ENCODE measurements at places on chromosomes 1 and 21.

GRCh38 chr1:224980181-224980580 is 50.7 kb downstream of the DNAH14 start:
- no peak for DNase-seq

DNA sequence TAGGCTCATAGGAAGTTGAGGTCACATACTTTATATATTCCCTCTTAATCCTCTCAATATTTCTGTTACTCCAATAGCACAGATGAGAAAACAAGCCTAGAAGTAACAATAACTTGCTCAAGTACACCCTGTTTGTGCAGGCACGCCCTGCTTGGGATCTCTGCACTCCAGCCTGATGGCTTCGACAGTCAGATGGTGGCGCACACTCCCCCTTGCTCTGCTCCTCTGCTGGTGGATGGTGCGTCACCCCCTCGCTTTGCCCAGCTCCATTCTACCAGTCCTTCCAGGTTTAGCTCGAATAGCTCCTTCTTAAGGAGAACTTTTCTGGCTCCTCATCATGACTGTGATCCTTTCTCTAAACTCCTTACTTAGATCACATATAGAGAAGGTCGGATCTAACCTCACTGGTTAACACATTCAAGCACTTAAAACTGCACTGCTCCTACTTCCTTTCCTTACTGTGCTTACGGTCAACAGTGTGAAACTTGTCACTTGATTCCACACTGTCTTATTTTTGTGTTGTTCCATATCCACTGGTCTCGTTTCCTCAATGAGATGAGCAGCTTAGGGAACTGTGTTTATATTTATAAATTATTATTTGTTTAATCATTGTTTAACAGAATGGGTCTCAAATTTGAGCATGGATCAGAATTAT is 3.0 kb downstream of the TSPAN2 start:
- DNase-seq: no peak

DNA sequence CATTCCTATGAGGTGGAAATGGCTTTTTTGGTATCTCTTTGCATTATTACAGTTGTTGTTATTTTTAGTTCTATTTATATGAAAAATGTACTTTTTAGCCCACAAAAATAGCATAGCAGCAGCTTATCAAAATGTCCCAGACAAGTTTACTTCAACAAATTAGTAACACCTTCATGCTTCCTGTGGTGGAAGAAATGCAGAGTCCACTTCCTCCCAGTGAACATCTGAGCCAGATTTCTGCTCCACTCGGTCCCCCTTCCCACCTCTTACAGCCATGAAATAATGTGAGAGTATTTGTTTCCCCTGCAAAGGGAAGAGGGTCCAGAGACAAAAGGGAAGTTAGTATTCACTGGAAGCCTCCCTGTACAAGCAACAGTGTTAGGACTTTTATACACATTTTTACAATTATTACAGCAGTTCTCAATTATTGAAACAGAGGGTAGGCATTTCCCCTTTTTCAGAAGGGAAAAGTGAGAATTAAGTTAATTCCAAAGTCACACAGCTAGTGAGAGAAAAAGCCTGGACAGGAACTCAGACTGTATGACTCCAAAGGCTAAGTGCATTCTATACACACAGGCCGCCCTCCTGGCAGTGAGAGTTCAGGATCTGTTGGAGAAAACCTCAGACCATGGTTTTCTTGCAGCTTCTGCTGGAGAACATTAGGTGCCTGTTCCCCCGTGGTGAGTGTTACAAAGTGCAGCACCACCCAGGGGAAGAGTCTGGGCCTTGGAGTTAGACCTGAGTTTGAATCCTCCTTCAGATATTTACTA is 126.5 kb downstream of the PBX1 start:
- DNase-seq: no peak

- DNase-seq: no peak
These were observed 26.2 kb upstream of the IL10 start for GRCh38 chr1:206798384-206798996.

GRCh38 chr1:228059634-228060457 is 22.7 kb upstream of the ARF1 start:
- DNase-seq: peak; percentile 45

DNA sequence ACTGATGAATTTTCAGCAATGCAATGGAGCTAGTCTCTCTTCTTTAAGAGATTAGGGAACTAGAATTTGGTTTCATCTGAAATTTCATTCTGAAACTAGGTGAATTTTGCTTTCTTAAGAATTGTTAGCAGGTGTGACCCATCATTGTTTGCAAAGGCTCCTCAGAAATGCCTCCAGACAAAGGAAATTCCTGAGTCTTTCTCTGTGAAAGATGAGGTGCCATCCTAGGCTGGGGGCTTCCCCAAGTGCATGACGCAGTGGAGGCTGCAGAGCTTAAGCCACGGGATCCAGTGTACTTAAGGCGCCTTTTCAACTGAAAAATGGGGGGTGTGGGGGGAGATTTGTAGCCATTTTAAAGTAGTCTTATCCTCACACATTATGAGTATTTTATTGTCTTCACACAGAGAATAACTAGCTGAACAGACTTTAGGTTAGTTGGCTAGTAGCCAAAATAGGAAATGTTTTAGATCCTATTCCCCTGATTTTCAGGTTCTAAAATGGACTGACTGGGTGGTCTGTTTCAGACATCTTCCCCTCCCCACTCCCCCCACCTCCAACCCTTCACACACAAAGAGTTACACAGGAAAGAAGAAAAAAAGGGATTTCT is 202.0 kb downstream of the NFIA start:
- no peak for DNase-seq

- no peak for DNase-seq
These were observed 86.3 kb upstream of the ARTN start for GRCh38 chr1:43847290-43847689.

DNA sequence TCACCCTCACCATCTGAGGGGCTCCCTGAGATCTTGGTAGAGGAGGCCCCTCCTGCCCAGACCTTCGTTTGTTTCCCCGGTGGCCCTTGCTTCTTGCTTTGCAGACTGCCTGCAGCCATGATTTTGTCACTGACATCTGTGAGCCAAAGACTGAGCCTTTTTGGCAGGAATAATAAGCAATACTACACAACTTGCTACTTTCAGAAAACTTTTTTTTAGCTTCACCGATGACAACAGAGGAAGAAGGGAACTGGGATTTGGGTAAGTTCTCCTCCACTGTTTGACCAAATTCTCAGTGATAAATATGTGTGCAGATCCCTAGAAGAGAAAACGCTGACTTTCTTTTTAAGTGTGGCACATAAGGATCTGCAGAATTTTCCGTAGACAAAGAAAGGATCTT is 11.7 kb upstream of the CD101 start:
- no peak for DNase-seq

DNA sequence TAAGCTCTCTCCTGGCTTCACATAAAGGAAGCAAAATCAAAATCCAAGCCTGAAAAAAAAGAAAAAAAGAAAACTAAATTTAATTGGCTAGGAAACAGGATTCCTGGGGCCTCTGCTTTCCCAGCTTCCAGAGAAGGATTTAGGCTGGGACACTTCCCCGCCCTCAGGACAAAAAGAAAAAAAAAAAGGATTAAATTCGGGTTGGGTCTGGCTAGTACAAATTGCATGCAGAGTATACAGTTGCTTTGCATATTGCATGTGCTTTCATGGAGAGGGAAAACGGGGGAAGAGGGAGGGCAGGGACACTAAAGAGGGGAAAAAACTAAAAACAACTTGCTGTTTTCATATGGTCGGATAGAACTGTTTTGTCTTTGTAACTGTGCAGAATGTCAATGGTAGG is 42.7 kb downstream of the OLIG1 start:
- no peak for DNase-seq

- DNase-seq: no peak
These were observed 144.0 kb downstream of the ROR1 start for GRCh38 chr1:63917571-63918417.

DNA sequence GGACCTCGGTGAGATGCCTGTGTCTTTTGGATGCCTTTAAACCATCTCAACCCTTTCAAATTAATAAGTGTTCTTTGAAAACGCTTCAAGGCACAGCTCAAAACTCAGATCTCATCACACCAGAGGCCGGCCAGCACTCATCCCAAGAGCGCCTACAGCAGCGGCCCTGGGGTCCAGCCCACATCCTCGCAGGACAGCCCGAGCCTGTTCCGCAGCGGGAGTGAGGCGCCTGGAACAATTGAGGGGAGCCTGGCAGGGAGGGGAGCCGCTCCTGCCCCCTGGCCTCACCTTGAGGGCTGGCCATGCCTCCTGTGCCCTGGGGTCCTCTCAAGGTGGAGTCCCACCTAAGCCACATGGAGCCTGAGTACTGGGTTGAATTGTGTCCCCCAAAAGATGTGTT is 37.9 kb downstream of the ACOT7 start:
- no peak for DNase-seq

DNA sequence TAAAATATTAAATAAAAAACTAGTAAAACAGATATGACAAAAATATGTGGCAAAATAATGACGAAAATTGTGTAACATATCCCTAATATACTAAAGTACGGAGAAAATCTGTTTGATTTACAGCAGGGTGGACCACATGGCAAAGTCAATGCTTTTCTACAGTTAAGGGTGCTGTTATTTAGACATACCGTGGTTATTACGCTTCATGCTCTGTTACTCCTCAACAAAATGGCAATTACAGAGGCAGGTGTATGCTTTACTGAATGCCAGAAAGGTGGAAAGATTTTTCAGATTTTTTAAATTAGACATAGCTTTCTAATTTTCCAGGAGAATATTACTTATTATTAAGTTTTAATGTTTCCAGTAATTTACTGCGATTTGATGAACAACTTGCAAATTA is 343.9 kb upstream of the DPYD start:
- DNase-seq: no peak

GRCh38 chr1:113133038-113133437 is 60.0 kb downstream of the LRIG2 start:
- DNase-seq: no peak

GRCh38 chr1:6181347-6181770 is 1.2 kb upstream of the CHD5 start:
- no peak for DNase-seq

- DNase-seq: no peak
These were observed 477.2 kb upstream of the CAMK1G start for GRCh38 chr1:209106237-209106741.

GRCh38 chr1:86641318-86641717 is 63.1 kb upstream of the SH3GLB1 start:
- no peak for DNase-seq

DNA sequence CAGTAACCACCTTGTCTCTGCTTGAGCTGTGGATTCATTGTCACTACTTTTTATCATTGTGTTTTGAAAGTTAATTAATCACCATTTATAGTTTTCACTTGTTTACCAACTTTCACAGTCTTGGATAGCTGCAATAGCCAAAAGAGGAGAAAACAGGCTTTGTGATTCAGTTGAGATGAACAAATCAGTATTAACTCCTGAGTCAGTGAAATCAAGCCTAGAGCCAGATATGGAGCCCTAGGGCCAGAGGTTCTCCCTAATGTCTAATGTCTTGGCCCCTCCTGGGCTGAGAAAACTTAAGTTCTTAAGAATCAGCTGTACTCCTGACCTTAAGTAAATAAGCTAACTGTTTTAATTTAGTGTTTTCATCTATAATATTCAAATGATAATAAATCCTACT is 228.8 kb downstream of the DNM3 start:
- no peak for DNase-seq

DNA sequence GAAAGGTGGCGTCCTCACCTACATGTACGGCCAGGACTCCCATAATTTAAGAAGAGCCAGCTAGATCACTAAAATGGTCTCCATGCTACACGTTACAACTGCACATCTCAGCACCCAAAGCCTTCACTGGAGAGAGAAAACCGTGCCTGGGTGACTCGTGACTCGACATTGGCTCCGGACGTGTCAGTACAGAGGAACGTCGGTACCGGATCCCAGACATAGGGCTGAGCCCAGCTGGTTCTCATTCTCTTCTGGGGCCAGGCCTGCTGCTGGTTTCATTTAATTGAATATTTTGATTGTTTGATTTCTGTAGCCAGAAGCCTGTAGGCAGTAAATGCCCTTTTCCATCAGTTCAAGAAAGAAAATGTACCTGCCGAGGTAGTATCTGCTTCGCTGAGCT is 93.1 kb downstream of the HHIPL2 start:
- peak; percentile 10 for DNase-seq

GRCh38 chr1:67601955-67602354 is 83.0 kb upstream of the GADD45A start:
- no peak for DNase-seq

DNA sequence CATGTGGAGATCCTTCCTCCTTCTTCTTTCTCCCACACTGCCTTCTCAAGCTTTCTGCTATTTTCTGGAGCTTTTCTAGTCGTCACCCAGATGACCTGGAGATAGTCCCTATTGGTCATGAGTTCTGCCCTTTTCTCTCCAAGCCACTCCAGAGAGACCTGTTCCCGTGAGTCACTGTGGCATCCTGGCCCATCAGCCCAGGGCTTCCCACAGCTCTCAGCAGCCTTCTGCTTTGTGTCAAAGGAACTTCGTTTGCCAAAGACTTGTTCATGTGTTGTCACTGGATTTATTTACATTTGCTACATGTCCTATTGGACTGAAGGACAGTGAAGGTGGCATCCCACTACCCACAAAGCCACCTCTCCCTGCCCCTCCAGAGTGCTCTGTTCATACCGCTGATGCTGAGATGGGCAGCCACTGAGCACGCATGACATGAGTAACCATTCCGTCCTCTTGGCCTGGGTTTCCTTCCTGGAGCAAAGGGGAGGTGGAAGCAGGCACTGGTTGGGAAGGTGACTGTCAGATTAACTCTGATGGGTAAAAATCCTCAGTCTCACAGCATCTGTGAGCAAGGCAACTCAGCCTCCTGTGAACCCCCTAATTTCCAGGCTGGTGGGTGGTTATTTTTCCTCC is 119.2 kb downstream of the EDEM3 start:
- no peak for DNase-seq

DNA sequence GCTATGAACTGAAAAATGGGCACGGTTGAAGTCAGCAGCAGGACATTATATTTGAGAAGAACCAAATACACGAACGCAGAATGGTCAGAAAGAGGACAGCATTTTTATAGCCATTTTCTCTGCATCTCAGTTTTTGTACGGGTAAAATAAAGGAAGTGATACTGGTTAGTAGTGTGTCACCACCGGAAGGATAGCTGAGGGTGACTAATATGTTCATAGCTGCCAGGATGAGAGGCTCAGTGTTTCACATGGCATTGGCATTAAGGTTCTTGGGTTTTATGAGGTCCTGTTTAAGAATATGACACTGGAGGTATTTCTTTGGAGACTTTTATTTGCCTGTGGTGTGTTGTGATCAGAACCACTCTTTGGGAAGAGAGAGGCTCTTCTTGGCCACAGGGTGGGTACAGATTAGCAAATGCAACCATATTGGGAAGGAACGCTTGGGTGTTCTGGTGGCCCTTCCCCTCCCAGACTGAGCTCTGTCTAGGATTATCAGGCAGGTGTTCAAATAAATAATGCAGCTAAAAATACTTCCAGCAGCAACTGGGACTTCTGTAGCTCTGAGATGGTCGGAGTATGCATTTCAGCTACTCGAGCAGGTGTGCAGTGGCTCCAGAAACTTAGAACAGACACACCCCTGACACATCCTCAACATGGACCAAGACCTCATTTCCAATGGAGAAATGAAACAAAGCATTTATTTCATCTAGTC is 158.2 kb downstream of the PBX1 start:
- DNase-seq: no peak

- DNase-seq: no peak
These were observed 853.4 kb downstream of the KCNT2 start for GRCh38 chr1:195754874-195755273.

GRCh38 chr1:108686614-108687313 is 5.3 kb upstream of the PRPF38B start:
- DNase-seq: no peak

Data from activated naive CD4-positive, alpha-beta T cell (primary cell).